ENCODE measurements at places on chromosomes 2 and 18. TPM values are rescaled to one million over a fixed set of nuclear protein-coding genes. Genes with fewer than 3 reads are reported as not detected.

The SLC4A3 gene
- polyA plus RNA-seq, result 12.2 TPM

The MBD2 gene
- polyA plus RNA-seq, result 13.3 TPM

The NT5C1B gene
- not detected for polyA plus RNA-seq

The RIF1 gene
- 3.0 TPM for polyA plus RNA-seq

DNA sequence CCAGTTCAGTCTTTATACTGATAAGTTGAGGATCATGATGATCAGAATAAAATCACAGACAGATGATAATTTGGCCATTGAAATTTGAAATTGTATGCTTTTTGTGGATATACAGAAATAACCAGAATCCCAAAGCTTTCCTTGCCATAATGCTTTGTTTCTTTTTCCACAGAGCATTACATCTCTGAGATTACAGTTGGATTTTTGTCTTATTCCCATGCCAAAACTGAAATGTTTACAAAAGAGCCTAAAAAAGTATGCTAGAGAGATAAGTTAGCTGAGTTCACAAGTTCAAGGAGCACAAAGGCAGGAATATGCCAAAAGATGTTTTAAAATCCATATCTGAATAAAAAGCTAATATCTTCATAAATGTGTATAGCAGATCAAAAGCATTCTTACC, 321.3 kb downstream of the PID1 start:
- no peak for DNase-seq

DNA sequence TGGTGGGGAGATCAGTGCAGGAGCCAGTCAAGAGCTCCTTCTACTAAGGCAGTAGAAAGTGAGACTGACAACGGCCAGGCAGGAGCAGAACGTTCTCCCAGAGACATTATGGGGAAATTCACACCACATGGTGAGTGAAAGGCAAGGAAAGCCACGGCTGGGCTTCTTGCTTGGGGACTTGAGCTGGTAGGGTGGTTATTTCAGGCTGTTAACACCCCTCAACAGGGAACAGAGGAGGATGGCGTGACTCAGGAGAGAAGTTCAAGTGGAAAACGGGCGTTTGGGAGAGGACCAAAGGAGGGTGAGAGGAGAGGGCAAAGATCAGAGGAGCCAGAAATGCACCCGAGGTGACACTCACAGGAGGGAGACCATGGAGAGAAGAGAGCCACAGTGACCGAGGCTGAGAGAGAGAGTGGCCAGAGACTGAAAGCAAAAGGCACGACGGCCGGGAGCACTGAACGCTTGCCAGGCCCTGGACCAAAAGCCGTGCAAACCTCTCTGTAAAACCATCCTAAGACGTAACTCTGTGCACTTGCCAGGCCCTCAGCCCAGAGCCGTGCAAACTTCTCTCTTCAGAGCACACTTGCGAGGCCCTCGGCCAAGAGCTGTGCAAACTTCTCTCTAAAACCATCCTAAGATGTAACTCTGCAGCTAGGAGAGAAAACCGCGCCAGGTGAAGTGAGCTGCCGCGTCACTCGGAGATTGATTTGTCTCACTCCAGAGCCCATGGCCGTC, 7.7 kb downstream of the TPO start:
- no peak for DNase-seq

DNA sequence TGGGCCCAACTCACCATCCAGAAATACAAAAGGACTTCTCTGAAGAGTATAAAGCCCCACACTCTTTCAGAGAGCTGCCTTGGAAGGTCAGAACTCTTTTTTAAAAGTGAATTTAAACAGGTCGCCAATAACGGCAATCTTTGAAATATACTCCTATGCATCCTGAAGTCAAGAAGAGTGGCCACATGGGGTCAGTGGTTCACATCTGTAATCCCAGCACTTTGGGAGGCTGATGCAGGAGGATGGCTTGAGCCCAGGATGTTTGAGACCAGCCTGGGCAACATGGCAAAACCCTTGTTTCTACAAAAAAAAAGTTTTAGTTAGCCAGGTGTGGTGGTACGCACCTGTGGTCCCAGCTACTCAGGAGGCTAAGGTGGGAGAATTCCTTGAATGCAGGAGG, 68.1 kb upstream of the FZD7 start:
- no peak for DNase-seq

GRCh38 chr18:8322486-8322885, 286.8 kb upstream of the RAB12 start:
- DNase-seq, result no peak

- no peak for DNase-seq
Observed at GRCh38 chr18:13260935-13261640, 42.5 kb downstream of the LDLRAD4 start.

DNA sequence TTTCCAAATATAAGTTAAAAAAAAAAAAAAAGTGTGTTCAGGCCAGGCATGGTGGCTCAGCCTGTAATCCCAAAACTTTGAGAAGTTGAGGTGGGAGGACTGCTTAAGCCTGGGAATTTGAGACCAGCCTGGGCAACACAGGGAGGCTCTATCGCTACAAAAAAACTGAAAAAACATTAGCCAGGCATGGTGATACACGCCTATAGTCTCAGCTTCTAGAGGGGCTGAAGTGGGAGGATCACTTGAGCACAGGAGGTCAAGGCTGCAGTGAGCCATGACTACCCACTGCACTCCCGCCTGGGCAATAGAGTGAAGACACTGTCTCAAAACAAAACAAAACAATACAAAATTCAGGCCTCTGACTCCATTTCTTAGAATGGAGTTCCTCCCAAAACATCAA, 9.2 kb downstream of the USP37 start:
- DNase-seq, result no peak

DNA sequence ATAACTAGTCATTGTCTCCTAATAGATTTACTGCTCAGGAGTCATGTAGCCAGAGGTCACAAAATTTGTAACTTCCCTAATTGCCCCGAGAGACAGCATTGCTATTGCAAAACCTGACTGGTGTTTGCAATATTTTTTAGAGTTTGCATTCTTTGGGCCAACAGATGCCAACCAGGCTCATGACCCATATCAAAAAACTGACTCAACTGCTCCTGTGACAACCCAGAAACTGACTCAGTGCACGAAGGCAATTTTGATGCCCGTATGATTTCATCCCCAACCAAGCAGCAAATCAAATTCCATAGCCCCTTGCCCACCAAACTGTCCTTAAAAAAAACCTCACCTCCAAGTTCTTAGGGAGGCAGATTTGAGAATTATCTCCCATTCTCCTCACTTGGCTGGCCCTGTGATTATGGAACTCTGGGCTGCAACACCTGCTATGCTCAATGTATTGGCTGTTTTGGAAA, 951.3 kb downstream of the TSN start:
- no peak for DNase-seq

DNA sequence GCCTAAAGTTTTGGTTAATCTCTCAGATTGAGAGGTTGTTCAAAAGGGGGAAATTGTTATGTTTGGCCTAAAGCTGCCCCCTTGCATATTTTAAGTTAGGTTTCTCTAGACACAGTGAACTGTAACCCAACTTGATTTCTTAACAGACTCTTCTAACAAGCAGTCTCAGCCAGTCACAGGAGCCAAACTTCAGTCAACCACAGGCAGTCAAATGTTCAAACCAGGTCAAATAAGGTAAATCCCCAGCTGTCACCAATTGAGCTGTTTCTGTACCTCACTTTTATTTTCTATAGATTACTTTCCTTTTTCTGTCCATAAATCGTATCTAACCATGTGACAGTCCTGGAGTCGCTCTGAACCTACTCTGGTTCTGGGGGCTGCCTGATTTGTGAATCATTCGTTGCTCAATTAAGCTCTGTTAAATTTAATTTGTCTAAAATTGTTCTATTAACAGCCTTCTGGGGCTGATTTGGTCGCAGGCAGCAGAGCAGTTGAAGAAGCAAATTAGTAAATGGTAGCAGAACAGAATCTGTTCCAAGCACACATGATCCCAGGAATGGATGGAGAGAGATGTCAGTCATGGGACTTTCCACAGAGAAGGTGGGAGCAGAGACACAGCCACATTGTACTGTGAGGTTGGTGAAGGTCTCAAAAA, 16.4 kb upstream of the NFU1 start:
- DNase-seq, result peak; percentile 33

DNA sequence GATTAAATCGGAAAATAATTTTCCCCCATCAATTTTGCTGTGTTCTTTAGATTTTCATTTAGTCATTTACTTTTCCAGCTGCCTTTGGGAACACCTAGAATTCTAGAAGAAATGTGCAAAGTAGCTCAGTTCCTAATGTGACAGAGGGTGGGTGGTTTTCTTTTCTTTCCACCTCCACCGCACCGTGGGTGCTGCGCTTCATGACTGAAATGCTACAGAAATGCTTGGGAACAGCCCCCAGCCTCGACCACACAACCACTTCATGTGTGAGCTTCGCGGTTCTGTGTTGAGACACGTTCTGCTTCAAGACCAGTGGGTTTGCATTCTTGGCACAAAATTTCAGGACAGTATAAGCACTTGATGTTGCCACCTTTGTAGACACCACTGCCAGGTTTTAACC, 30.9 kb downstream of the E2F6 start:
- no peak for DNase-seq

DNA sequence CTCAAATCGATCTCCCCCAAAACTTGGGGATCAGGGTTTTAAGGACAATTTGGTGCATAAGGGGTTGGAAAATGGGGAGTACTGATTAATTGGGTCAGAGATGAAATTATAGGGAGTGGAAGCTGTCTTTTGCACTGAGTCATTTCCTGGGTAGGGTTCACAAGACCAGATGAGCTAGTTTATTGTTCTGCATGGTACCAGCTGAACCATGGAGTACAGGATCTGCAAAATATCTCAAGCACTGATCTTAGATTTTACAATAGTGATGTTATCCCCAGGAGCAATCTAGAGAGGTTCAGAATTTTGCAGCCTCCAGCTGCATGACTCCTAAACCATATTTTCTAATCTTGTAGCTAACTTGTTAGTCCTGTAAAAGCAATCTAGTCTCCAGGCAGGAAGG, 73.1 kb downstream of the CPO start:
- no peak for DNase-seq

GRCh38 chr18:58970943-58971790, 106.5 kb downstream of the ZNF532 start:
- no peak for DNase-seq

All from SK-N-SH (cell line).